ENCODE measurements at places on chromosomes 3 and 15.
A peak's percentile ranks its signal among the peaks of the same experiment; 100 is the strongest.

DNA sequence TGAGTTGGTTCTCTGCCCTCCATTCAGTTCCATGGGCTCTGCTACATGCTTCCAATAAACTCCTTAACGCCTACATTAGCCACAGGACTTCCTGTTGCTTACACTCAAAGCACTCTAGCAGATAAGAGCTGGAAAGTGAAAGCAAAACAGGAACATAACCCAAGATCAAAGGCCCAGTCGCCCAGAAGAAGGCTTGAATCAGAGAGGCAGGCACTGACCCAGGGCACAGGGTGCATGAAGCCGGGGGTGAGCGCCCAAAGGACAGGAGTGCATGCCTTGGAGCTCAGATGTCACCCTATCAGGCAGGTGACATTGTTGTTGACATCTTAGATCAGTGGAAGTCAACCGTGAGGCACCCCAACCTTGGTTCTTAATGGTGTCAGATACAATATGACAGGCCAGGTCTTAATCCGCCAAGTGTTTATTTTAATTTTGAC is 235.1 kb downstream of the UACA start:
- peak; percentile 87 for DNase-seq

DNA sequence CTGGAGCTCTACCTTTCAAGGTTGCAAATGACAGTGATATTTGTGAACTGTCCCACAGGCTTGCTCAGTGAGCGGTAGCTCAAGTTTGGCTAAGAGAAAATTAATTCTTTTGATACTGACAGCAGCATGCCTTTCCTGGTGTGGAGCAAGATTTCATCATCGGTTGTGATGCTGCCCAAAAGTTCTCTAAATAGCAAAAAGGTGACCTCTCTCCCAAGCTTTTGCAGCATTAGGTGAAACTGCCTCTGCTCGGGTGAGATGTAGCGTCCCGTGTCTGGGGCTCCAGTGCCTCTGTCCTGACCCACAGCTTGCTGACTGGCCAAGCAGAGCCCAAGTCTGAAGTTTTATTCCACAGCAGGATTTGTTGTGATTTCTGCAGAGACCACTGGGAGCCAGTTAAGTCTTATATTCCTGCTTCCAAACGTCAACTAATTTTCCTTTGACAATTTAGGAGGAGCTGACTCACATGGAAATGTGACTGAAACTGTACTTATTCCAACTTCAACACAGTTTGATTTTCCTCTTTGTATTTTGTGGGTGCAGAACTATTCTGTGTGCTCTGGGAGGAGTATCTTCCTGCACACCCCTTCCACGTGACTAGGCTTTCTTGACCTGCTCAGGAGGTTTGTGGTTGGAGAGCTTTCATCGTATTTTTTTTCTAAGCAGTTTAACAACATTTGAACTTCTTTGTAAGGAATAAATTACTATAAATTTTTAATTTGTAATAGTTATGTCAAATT is 5.9 kb downstream of the SYNM start:
- no peak for DNase-seq

GRCh38 chr15:98667521-98668179 is 19.3 kb downstream of the IGF1R start:
- DNase-seq, result no peak

- DNase-seq, result no peak
Observed at GRCh38 chr15:36481156-36481555, 98.3 kb upstream of the CDIN1 start.

DNA sequence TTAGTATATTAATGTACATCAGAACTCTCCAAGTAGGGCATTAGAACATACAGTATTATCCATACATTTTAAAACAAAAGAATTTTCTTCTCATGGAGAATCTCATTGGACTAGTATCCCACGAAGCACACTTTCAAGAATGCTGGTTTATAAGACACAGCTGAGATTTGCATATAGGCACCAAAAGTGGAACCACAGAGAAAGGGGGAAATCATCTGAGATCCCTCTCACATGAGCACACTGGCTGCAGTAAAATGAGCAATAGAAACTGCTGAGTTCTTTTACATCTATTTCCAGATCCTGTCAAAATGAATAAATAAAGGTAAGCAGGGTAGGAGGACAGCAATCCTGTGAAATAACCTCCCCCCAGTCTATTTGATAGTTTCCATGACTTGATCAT is 665.3 kb downstream of the FHIT start:
- DNase-seq, result no peak

DNA sequence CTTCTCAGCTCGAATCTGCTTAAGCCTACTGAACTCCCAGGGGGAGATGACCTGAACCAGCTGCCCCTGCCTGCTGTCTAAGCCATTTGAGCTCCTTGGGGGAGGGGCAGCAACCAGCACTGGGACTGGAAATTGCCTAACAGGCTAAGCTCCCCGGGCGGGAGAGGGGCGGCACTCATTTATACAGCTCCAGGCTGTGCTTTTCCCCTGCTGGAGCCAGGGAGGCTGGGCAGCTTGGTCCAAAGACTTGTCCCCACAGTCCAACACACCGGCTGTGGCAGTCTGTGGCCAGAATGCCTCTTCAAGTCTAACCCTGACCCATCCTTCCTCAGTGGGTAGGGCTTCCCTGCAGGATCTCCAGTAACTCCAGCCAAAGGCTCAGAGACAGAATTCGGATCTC is 1241.5 kb downstream of the ROBO2 start:
- DNase-seq, result no peak

- no peak for DNase-seq
Observed at GRCh38 chr3:120544361-120544760, 51.8 kb upstream of the NDUFB4 start.

GRCh38 chr15:92009162-92009561 is 155.7 kb downstream of the SLCO3A1 start:
- DNase-seq, result no peak

DNA sequence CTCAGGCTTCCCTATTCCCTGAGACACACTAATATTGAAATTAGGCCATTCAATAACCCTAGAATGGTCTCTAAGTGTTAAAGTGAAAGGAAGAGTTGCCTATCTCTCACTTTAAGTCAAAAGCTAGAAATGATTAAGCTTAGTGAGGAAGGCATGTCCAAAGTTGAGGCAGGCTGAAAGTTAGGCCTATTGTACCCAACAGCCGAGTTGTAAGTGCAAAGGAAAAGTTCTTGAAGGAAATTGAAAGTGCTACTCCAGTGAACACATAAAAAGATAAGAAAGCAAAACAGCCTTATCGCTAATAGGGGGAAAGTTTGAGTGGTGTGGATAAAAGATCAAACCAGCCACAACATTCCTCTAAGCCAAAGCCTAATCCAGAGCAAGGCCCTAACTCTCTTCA is 117.9 kb upstream of the SPATA12 start:
- DNase-seq, result no peak

DNA sequence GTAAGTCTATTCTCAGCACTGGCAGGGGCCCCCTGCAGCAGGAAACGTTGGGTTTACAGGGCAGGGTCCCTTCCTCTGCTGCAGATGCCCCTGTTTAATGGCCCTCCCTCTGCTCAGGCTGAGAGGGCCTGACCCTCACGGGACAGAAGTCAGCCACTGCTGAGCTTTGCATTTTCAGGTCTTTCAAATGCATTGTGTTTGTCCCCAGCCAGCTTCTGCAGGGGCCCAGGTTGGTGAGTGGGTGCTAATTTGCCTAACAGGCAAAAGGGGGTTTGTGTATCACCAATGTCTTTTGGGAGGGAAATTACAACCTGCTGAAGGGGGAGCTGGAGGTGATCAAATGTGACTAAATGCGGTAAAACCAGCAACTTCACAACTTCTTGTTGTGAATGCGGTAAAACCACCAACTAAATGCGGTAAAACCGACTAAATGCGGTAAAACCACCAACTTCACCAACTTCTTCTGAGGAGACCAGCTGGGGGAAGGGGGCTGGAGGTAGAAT is 44.8 kb upstream of the UBE2E1 start:
- DNase-seq, result no peak

DNA sequence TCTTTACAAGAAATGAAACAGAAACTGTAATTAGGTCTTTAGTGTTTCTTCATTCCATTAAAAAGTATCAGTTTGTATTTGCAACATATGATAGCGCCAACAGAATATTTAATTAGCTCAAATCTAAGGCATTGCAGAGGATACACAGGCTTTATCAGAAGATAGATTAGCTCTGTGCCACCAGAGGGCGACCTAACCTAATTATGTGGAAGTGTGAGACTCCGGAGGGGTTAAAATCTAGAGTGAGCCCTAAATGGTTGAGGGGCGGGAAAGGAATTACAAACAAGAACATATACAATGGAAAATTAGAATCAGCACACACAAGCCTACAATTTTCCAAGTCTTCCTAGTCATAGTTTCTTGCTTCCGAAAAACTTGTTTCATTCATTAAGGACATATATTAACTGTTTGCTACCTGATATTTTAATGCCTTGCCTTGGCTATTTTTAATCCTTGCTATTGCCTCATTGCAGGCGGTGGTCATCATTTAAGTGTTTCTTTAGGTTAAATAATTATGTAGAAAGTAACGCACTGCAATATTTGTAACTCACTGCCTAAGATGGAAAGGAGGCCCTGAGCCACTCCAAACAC is 18.0 kb upstream of the RYR3 start:
- DNase-seq, result peak; percentile 83

GRCh38 chr15:22903427-22903826 is 65.0 kb downstream of the NIPA2 start:
- no peak for DNase-seq

DNA sequence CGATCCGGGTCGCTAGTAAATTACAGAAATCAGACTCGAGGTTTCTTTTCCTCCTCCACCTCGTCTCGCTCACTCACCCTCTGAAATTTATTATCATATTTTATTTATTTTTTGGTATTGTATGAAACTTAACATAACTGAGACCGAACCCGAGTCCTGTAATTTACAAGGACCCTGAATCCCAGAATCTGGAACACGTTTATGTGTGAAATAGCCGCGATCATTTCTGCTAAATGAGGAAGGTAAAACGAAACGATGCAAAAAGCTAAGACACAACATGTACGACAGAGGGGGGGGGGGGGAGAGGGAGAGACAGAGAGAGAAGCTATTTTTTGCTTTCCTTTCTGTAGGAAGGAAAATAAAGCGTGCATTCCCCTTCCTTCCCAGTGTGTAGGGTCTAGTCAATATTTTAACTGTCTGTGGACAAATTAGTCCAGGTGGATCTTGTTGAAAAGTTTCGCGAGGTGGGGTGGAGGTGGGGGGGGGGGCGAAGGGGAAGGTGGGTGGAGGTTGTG is 1.6 kb downstream of the BBX start:
- no peak for DNase-seq

- DNase-seq, result no peak
Observed at GRCh38 chr15:85000189-85000864, 18.7 kb downstream of the PDE8A start.

- DNase-seq, result no peak
Observed at GRCh38 chr3:160286231-160286630, 61.0 kb downstream of the C3orf80 start.

DNA sequence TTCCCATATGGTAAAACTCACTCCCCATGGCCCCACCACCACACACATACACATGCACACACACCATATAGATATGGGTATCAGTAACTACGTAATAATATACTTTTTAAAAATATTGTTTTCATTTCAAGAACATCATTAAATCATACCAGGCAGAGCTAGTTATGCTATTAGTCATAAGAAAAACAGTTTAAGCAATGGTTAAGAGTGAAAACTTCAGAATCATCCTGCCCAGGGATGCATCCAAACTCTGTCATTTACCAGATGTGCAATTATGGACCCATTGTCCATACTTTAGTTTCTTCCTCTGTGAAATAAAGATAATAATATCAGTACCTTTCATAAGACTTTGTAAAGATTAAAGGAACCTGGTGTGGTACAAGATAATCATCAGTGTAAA is 608.3 kb downstream of the RBMS3 start:
- DNase-seq, result no peak

- DNase-seq, result no peak
Observed at GRCh38 chr3:111884411-111885018, 25.4 kb downstream of the PHLDB2 start.

- no peak for DNase-seq
Observed at GRCh38 chr3:57654267-57654666, 38.6 kb downstream of the DENND6A start.

GRCh38 chr3:123202451-123202850 is 708 bp downstream of the SEC22A start:
- no peak for DNase-seq

DNA sequence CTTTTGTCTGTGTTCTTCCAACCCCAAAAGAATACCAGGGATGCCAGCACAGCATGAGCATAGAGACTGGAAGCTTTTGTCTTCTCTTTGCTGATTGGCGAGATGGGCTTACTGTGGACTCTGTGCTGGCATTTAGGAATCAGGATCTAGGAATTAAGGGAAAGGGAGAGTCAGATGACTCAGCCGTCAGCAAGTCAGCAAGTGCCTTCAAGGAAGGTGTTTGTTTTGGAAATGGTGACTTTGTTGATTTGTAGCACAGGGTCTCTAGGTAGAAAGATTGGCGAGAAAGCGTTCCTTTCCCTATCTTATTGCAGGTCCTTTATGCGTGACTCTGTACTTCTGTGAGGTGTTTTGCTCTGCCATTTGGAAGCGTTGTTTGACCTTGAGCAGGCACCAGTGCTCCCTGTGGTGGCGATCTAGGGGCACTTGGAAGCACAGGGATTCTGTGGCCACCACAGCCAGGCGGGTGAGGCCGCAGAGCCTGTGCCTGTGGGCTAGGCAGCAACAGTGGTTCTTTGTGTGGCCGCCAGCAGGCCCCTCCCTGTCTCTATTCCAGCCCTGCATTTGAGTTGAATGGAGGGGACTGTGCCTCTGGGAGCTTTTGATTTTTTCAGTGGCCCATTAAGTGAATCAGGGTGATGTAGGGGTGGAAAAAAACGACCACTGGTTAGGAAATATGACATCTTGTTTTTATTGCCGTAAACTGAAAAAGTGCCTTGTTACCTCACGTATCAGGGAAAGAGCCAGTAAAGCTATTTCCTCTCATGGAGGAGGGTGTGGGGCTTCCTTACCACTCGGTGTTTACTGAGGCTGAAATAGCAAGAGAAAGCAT is 19.0 kb downstream of the FAN1 start:
- DNase-seq, result no peak

GRCh38 chr3:193446965-193447602 is 68.5 kb upstream of the ATP13A5 start:
- DNase-seq, result peak; percentile 9

DNA sequence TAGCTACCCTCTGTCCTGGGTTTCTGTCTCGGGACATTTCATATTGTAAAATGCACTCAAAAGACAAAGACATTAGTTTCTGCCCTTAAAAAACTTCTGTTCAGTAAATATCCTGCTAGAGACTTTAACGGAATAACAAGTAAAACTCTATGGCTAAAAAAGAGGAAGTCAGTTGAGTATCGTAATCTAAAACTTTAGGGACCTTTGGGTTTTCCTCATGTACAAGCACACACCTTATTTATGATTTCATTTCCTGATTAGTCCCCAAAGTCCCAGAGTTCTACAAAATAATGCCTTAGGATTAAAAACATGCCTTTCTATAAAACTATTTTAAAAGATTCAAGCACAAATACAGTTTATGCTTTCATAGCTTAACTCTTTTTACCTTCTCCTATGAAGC is 585.9 kb downstream of the UNC13C start:
- no peak for DNase-seq

DNA sequence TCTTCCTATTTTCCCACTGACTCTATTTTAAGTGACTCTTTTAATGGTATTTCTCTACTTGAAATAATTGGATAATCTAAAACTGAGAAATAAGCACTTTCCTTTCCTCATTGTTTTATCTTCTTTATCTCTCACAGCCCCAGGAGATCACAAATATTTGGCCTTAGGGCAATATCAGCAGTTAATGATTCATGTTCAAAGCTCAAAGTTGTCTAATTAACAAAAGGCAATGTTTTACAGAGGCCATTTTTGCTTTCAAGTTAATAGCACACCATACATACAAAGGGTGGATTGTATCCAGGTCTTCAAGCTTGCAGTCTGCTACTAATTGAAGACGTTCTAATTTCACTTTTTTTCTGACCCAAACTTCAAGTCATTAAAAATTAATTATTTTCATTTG is 120.1 kb downstream of the LRRN1 start:
- DNase-seq, result no peak

All from hematopoietic multipotent progenitor cell (in vitro differentiated cells).